ENCODE measurements at places on chromosomes 3 and 15. TPM values are rescaled to one million over a fixed set of nuclear protein-coding genes. Genes with fewer than 3 reads are reported as not detected.

Gene UROC1
- not detected for total RNA-seq

Gene COL6A5
- total RNA-seq = not detected

Gene SH2D7
- not detected for total RNA-seq

Gene CCDC12
- 31.0 TPM for total RNA-seq

Gene ZIC1
- total RNA-seq = not detected

Gene GMPS
- 29.4 TPM for total RNA-seq

Gene FGD5
- 13.9 TPM for total RNA-seq

Gene C3orf85
- total RNA-seq = not detected

Gene PIERCE2
- 8.7 TPM for total RNA-seq

Gene SAXO2
- total RNA-seq = 2.6 TPM

Gene THOC7
- total RNA-seq = 79.4 TPM
